EH (cell line): ENCODE measurements at places on chromosomes 3 and 15.

DNA sequence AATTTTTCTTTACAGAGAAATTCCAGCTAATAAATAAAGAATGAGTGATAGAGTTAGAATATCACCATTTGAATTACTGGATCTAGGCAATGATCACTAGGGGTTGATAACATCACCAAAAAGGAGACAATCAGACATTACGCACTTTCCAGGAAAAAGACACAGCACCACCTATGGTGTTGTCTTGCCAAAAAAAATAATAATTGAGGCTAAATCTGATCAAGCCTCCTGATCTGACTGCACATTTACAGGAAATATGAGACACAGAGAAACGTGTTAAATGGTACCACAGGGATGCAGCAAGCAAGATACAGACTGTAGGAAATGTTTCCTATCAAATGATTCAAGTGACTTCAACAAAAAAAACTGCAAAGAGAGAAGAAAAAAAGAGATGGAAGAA is 92.8 kb downstream of the EOMES start:
- DNase-seq: no peak

DNA sequence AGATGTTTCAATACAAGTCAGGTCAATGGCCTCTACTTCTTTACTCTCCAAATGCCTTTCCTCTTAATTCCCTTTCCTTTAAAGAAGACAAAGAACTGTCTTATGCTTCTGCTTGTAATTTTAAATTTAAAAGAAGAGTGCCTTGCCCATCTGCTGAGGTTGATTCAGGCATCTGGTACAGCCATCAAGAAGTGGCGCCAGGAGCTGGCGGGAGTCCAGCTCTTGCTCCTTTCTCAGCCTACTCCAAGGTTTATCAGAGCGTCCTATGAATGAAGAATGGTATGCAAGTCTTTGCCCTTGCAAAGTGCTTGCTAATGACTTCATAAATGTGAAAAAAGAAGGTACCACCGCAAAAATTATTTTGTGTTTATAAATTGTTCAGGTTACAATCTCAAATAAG is 294.6 kb upstream of the TGFBR2 start:
- no peak for DNase-seq

- no peak for DNase-seq
Observed at GRCh38 chr15:27017168-27017809, 46.3 kb downstream of the GABRG3 start.

- DNase-seq: no peak
Observed at GRCh38 chr3:184807549-184807948, 4.4 kb upstream of the VPS8 start.

GRCh38 chr3:12980596-12981290 is 92.5 kb downstream of the IQSEC1 start:
- no peak for DNase-seq

DNA sequence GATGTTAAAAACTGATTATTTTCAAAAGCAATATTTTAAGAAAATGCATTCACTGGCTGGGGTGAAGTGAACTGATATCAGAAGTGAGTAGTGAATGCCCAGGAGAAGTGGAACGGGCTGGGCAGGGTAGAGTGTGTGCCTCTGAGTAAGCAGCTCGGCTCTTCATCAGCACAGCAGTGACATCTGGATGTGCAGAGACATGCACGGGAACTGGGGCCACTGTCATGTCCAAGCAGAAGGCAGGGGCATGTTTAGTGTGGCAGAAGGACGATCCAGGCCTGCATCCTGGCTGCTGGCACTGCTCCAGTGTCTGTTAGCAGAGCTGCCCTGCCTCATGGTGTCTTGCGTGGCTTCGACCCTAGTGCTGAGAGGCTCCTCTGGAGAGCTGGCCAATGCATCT is 305.6 kb upstream of the LRRFIP2 start:
- no peak for DNase-seq

- DNase-seq: no peak
Observed at GRCh38 chr3:81459733-81460132, 301.7 kb downstream of the GBE1 start.

GRCh38 chr3:191347228-191347627 is 16.9 kb upstream of the UTS2B start:
- no peak for DNase-seq

DNA sequence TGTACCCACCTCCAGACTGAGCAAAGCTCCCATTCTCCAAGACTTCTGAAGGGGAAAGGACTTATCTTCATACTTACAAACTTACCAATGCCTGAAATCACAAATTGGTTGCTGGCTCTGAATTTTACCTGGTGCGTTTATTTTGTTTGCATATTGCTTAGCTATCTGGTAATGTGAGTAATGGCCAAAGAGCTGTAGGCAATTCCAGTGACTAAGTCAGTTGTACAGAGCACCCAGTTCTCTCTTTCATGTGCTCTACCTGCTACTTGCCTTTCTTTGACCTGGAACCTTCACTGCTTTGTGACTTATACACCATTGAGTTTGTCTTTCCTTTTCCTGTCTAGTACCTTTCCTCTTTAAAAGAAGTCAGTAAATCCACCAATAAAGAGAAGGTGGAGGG is 755.9 kb upstream of the LMCD1 start:
- no peak for DNase-seq

DNA sequence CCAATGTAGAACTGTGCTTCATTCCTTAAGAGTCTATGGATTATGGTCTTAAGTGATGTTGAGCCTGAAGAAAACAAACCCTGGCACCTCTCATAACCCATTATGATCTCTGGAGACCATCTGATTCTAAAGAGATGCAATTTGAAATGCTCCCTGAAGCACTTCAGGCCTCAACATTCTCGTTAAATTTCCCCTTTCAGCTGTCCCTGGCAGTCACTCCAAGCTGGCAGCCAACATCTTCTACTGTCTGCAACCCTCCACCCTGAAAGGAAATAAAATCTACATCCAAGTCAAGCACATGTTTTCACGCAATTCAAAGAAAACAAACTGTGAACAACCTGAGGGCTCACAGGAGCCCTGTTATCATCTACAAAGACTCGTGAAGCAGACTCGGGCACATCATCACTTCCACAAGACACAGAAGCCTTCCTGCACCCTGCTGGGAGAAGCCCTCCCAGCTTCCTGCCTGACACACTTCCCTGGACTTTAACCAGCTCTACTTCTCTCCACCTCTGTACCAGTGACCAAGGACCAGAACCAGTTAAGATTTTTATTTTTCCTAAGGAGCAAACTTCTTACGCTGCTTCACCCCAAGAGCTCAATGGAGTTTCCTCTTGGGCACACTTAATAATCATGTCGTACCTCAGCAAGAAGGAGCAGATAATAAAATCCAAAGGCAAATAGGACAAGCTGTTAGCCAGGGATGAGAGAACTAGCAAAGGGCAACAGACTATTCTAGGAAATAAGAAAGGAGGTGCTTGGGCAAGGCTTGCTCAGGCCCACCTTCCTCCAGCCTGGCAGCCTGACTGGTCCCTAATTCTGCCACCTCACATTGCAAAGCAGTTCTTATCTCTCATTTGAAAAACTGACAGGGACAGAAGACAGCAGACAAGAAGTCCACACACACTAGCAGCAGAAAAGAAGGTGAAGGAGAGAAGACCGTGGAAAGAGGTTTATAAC is 67.1 kb downstream of the MAGI1 start:
- DNase-seq: peak; percentile 63

- DNase-seq: no peak
Observed at GRCh38 chr15:67953299-67953698, 100.8 kb upstream of the PIAS1 start.

- peak; percentile 39 for DNase-seq
Observed at GRCh38 chr15:75809986-75810750, 33.1 kb upstream of the UBE2Q2 start.

DNA sequence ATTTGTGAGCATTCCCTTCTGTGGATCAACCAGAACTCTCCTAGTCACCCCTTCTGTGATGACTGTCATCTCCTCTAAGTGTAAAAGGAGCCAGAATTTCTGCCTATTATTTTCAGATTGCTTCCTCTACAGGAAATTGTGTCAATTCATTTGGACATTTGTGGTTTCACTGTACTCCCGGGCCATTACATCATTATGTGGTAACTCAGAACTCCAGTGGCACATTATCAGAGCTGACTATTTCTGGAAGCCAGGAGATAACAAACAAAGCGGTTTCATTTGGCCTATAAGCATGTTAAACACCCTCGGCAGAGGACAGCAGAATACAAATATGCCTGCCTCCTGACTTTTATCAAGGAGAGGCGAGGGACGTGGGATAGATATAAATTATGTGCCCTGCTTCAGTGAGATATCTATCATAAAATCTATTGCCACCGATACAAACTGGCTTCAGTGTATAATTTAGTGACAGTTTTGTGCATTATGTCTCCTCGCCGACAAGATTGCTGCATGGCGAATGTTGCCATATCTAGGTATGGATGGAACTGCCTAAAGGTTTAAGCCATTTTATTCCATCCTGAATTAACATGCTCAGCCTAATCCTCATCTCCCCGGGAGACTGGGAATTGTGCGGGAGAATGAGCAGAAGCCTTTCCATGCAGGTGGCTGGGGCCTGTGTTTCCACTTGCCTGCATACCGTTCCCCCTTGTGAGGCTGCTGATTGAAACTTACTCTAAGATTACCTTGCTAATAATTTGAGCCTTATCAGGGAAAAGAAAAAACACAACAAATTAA is 193.4 kb upstream of the SEMA6D start:
- DNase-seq: peak; percentile 45

DNA sequence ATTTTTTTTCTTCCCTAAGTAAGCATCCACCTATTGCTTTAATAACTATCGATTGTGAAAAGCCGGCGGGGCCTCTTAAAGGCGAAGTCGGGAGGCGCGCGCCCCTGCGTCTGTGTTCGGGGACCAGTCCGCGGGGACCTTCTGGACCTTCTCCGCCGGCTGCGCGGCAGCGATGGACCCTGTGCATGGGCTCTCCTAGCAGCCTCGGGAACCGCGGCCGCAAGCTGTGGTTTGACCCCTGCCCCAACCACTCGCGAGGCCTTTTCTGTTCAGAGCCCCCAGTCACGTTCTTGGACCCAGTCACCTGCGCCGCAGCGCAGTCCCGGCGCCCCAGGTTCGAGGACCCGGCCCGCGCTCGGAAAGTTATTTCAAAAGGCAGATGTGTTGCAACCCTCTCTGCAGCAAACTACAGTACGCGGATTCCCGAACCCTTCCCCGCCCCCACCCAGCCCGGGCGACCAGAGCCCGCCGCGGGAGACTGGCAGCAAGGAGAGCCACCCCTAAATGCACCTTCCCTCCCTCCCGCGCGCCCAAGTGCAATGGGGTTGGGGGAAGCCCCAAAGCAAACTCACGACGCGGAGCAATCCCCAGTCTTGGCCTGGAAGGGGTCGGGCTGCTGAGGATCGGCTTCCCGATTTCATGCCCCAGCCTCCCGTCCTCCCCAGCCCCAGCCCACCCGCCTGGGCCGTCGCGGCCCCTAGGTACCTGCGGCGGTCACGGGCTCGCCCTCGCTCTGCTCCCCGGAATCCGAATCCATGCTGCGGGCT is 684 bp downstream of the TNFAIP8L3 start:
- peak; percentile 11 for DNase-seq

GRCh38 chr15:39918688-39919385 is 1.2 kb downstream of the GPR176 start:
- DNase-seq: peak; percentile 96

DNA sequence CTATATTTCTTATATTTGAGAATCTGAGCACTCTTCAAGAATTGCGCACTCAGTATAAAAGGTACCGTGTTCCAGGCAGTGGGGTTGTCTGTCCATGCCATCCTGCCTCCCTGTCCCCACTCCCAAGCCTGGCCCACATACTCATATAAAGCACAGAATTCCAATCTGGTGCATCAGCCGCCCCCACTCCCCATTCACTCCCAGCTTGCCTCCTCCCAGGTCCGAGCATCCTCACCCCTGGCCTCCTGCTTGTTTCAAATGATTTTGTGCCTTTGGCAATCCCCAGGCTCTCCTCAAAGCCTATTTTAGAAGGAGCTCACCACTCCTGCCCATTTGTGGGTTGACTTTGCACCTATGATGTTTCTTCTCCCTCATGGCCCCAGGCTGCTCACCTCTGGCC is 22.2 kb upstream of the IGF1R start:
- DNase-seq: no peak

DNA sequence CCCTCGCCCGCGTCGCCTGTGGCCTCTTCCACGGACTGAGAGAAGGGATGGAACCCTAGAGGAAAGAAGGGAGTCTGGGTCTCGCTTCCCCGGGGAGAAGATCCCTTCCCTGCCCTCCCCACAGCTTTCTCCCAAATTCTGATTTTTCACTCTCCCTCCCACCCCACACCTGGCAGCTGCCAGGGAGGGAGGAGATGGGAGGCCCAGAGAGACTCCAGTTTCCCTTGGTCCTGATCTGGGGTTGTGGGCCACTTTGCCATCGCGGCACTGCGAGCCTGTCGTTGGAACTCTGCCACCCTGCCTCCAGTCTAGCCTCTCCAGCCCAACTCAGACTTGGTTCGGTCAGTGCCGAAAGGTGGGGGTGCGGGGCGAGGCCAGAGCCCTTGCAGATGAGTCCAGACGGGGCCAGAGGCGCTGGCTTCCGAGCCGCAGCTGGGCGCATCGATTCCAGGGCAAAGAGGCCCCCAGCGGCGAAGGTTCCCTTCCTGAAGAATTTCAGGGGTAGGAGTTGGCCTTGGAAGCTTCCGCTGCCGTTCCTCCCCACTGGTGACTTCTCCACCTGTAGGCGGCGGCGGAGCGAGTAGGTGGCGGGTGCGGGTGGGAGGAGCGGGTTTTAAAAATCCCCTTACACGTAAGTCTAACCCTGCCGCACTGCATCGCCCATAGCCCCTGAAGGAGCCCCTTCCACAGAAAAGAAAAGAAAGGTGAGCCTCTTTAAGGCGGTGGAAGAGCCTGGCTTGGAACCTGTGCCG is 5.2 kb downstream of the WNT5A start:
- DNase-seq: peak; percentile 77

- no peak for DNase-seq
Observed at GRCh38 chr3:194469977-194470376, 16.8 kb downstream of the ATP13A3 start.

DNA sequence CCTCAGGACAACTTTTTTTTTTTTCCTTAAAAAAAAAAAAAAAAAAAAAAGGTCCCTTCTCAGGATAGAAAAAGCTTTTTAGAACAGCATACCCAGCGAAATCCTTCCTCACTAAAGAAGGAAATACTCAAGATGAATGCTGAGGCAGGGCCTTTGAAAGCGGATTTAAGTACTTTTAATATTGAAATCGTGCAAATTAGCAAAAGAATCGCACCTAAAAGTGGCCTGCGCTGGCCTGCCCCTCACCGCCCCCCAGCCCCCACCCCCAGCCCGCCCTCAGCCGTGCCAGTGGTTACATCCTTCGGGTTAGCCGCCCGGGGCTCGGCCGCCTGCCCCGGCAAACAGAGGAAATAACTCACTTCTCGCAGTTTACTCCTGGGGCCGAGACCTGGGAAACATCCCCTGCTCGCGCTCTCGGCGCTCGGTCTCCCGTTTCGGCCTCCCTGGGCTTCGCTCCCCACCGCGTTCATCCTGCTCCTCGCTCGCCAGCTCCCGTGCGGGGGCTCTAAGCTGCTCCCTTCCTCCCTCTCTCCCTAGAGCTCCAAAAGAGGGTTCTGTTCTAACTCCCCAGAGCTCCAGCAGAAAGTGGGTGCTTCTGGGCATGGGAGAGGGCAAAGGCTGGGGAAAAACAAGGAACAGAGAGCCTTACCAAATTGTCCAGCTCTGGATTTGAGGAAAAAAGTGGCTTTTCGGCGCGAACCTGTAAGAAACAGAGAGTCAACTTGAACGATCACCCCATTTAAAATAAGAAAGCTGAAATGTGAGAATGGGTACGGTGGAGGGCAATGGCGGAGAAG is 5.2 kb downstream of the MEIS2 start:
- no peak for DNase-seq

- DNase-seq: peak; percentile 50
Observed at GRCh38 chr3:45640724-45641361, 46.3 kb downstream of the LIMD1 start.
